ENCODE measurements at places on chromosomes 3 and 15.

DNA sequence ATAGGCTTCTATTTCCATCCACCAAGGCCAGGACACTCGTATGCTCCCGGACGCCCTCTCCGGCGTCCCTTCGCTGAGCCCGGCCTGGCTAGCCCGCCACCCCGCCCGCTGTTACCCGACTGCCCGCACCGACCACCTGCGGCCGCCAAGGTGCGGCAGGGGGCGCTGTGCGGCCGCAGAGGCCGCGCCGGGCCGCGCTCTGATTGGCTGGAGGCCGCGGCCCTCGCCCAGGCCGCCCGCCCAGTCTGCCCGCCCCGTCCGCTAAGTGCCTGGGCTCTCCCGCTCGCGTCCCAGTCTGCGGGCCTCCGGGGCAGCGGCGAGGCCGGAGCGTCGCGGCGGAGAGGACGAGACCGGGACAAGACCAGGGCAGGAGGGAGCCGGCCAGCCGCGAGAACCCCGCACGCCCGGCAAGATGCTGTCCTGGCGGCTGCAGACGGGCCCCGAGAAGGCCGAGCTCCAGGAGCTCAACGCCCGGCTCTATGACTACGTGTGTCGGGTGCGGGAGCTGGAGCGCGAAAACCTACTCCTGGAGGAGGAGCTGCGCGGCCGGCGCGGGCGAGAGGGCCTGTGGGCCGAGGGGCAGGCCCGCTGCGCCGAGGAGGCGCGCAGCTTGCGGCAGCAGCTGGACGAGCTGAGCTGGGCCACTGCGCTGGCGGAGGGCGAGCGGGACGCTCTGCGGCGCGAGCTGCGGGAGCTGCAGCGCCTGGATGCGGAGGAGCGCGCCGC is at the start of gene SYNM:
SYNM (plus strand) TSS at position 293 of the 726 bp plus-strand sequence; CDS start at position 413, 120 bp downstream.
- DNase-seq = peak; percentile 71

DNA sequence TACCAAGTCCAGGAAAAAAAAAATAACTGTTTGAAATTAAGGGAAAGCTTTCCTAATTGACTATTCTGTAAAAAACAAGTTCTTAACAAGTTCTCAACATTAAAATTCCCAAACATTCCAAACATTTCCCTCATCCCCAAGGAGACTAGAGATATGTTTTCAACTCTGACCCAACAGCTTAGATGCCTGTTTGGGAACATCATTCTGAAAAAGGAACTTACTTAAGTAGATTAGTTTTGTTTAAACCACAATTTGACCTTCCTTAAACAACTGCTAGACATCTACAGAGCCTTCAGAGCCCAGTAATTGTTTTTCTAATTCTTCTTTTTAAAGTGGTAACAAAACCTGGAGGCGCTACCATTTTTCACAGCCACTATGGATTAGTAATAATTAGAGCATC is 12.8 kb downstream of the UBR1 start:
- no peak for DNase-seq

DNA sequence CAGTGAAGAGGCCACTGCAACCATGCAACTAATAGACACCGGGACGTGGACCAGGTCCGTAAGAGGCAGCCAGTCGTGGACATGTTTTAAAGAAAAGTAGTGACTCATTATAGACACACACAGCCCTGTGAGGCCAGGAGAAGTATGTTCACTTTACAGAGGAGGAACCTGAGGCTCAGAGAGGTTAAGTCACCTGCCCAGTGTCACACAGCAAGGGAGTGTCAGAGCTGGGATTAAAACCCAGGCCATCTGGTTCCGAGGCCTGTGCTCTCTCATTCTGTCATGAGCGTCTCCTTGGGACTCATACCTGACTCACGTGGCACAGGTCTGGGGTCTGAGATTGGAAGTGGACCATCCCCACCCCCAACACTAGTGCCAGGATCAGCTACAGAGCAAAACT is 28.1 kb upstream of the GRIP2 start:
- DNase-seq = no peak

DNA sequence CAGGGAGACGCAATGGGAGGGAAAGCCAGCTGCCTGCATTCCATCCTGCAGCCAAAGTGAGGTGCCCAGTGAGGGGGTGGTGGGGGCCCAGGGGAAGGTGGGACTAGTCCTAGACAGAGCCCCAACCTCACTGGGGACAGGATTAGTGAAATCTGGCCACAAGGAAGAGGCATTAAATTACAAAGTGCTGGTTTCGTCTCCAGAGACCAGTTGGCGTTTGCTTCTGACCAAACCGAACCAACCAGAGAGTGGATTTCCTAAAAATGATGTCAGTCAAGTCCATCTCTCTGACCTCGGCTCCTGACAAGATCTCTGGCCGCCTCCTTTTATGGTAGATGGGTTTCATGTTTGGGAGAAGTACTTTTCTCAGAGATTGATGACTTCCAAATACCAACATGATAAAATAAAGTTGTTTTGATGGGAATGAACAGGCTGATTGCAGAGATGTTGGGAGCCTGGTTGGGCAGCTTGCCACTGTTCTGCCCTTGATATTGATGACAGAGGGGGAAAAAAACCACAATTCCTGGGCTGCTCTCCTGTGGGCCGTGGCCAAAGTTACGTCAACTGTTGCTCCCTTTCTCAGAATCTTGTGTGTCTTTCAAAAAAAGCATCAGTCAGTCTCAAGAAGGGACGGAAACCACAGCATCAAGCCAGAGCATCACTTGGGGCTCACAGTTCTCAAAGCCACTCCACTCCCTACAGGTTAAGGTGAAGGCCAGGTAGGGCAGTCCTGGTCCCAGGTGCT is 24.6 kb downstream of the ITGA11 start:
- DNase-seq = no peak

GRCh38 chr15:101256757-101257156 is 4.9 kb upstream of the CHSY1 start:
- peak; percentile 26 for DNase-seq

GRCh38 chr3:106006571-106006970 is 137.8 kb upstream of the CBLB start:
- DNase-seq = no peak

All from SW480 (cell line).